ENCODE measurements at places on chromosomes 6 and 20.

DNA sequence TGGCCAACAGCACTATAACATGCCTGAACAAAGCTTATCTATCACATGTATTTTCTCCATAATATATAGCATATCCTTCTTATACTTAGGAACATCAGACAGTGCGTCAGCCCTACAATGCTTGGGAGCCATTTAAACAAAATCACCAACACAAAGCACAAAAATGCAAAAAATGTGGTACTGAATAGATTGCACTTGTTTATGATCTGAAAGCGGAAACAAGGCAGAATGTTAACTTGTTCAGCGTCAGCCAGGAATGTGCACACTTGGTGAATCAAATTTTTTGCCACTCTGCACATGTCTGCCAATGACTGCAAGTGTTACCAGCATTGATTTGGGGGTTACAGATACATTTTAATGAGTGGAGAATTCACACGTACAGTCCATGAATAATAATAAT, 14.8 kb downstream of the SLC35A1 start:
- no peak for DNase-seq

DNA sequence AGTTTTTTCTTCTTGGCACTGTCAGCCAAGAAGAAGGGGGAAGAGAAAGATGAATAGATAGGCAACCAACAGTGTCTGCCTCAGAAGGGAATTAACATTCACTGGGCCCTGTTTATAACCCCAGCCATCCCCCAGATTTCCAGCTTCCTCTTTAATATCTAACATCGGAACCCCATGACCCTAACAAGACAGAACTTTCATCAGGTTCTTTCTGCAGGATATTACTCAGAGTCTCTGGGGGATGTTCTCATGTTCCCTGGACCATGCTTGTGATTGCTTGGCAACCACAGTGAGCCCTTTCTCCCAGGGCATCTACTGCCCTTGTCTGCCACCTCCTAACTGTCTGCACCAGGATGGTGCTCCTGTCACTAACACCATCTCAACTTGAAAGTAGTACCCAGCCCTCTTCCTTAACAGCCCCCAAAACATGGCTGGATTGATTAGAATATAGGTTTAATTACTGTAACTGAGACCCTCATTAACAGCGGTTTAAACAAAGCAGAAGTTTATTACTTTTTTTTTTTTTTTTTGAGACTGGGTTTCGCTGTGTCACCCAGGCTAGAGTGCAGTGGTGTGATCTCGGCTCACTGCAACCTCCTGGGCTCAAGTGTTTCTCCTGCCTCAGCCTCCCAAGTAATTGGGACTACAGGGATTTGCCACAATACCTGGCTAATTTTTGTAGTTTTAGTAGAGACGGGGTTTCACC, 12.0 kb upstream of the PTPN1 start:
- no peak for DNase-seq

DNA sequence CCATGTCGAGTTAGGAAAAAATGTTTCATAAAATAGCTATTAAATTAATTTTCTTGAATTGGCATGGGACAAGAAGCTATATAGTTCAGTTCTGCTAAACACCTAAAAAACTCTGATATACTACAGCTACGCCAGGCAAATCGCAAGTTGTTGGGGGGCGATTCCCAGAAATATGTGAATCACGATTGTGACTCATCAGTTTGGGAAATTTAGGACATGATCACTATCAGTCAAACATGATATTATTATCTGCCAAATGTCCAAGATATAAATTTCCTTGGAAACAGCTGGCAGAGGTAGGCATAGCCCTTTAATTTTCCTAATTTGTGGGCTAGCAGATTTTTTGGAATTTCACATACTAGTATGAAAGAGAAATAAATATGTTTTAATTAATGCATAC, 123.6 kb downstream of the ATXN1 start:
- DNase-seq: no peak

DNA sequence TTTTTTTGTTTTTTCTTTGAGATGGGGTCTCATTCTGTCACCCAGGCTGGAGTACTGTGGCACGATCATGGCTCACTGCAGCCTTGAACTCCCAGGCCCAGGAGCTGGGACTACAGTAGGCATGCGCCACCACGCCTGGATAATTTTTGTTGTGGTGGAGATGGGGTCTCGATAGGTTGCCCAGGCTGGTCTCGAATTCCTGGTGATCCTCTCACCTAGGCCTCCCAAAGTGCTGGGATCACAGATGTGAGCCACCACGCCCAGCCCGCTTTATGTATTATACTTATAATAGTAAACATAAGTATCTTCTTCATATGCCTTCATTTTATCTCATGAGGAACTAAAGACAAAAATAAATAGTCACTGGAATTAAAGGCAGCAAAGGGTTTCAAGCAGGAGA, 63.5 kb downstream of the GINS1 start:
- DNase-seq: no peak

GRCh38 chr20:36574366-36575135, 1.2 kb downstream of the TGIF2 start:
- DNase-seq: no peak

GRCh38 chr6:63683071-63683603, 47.5 kb downstream of the PHF3 start:
- DNase-seq: no peak

DNA sequence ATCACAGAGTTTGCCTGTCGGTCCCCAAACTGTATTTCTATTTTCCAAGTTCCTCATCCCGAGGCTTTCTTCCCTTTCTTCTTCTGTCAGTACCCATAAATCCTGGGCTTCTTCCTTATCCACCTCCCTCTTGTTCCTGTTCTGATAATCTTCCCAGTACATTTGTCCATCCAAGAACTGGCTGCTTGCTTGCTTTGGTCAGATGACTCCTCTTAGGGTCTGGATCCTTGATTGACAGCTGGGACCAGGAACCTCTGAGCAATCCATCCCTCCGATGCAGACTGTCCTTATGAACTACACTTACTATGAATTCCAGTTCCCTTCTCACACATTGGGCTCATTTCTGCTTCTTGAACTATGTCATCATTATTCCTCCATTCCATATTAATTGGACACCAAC, 275.3 kb upstream of the CITED2 start:
- DNase-seq: no peak

DNA sequence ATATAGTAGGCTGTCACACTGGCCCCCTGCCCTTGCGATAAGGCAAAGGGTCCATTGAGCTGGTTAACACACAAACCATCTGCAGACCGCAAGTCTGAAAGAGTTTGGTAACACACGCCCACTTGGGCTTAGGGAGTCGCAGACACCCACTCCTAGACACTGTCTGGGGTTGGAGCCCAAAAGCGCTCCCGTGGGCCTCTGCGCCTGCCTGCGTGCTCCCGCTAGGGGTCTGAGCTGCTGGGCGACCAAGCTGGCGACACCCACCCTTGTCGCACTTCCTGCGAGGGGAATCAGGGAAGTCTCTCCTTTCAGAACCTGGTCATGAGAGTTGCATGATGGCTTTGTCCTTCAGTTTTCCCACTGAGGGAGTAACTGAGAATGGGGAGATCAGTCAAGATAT, 653.0 kb downstream of the HTR1B start:
- no peak for DNase-seq

DNA sequence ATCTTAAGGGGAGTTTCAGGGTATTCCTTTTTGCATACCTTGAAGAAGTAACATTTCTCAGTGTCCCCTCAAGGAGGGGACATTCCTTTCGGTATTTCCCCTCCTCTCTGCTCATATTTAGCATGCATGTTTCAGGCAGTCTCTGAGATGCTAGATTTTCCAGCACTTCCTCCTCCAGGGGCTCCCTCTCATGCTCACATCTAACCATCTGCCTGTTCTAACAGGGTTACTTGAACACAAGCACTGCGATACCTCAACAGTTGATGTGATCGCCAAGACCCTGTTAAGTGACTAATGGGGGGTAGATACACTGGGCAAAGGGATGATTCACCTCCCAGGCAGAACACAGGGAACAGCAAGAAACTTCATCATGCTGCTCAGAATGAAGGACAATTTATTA, 12.9 kb upstream of the MCM3 start:
- no peak for DNase-seq

DNA sequence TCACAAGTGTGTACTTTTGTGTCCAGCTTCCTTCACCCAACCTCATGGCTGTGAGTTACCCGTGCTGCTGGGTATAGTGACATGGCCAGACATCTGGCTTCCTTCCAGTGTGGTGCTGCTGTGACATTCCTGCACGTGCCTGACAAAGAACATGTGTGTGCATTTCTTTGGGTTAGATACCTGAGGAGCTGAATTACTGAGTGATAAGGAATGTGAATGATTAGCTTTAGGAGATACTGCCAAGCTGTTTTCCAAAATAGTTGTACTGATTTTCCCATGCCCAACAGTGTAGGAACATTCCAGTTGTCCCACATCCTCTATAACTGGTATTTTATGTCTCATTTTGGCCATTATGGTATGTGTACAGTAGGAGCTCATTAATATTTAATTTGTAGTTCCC, 132.5 kb downstream of the PREX1 start:
- no peak for DNase-seq

DNA sequence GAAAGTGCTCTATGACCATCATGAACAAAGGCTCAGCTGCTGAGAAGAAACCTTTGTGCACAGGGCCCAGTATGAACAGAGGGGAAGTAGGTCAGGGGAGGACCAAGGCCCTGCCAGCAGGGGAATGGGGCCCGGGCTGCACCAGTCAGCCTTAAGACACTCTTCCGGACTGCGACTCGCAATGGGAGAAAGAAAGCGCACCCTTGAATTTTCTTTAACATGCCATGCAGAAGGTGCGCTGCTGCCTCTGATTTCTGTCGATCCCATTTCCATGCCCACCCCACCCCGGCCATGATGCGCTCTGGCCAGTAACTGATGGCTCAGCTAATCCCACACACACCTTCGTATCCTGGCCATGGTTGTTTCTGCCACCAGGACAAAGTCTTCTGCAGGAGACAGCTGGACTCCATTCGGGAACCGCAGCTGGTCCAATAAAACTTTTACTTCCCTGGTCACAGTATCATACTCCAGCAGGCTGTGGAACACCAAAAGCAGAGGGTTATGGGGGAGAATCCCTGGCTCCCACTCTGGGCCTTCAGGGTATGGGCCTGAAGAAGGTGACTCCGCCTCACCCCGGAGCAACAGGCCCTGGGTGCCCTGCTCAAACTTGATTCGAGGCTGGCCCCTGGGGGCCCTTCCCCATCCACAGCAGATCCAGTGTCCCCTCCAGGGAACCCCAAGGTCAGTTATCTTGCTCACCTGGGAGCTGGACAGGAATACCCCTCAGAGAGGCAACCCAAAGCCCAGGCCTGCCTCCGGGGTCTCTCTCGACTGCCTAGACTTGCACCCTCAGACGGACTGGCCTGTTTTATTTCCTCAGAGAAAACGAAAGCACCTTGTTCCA, 20.3 kb downstream of the CST7 start:
- no peak for DNase-seq

All from posterior cingulate gyrus (tissue), 11 donors.